Spleen (tissue), 13 donors: ENCODE measurements at places on chromosomes 3 and 15.

DNA sequence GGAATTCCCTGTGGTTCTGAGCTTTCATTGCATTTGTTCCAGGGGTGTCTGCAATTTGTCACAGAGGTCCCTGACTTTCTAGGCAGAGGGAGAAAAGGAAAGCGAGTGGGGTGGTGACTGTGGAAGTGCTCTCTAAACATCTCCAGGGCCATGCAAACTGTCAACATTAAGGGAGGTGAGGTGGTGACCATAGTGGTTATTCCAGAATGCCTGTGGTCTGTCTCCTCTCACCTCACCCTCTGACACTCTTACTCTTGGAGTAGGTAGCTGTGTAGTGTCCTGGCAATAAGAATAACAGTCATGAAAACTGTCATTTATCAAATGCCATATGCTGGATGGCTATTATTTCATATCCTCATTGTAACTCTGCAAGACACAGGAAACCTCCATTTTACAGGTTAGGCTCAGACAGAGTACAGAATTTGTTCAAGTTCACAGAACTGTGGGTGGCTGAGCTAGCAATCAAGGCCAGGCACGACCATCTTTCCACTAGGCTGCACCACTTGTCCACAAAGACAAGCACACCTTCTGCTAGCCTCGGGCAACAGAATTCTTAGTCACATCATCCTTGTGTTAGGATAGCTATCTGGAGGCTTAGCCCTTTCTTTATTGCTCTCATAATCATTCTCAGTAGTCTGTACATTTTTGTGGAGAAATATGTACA, 179.4 kb downstream of the CD47 start:
- DNase-seq = no peak

DNA sequence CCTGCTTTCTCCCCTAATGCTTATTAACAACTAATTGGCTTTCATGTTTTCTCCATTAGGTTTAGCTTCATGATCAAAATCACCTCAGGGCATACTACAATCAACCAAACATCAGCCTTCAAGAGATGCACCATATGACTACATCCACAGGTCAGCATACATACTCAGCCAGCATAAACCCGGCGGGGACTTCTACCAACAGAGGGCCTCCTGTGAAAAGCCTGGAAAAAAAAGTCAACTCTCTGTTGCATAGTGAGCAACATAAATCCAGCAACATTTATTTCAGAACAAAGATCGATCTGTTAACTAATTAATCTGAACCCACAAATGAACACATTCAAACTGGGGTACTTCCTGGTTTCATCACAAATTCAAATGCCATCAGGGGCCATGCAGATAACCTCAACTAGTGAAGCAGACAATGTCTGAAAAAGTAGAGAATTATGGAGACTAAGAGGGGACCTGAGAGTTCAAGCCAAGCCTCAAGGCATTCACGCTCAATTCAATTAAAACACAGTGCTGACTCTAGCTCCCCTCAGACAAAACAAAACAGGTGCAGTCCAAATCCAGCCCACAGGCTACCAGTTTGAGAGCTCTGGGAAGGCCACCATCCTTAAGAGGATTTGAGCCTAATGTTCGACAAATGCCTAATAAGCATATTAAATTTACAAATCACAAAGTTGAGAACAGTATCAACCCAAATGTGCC, 124.5 kb downstream of the MAGI1 start:
- DNase-seq = no peak

- no peak for DNase-seq
These were observed 83.9 kb downstream of the HHLA2 start for GRCh38 chr3:108380128-108380795.

- peak; percentile 55 for DNase-seq
These were observed 224.3 kb downstream of the SNRPN start for GRCh38 chr15:25178835-25179672.

- DNase-seq = no peak
These were observed 84.0 kb downstream of the DUT start for GRCh38 chr15:48415036-48415886.

DNA sequence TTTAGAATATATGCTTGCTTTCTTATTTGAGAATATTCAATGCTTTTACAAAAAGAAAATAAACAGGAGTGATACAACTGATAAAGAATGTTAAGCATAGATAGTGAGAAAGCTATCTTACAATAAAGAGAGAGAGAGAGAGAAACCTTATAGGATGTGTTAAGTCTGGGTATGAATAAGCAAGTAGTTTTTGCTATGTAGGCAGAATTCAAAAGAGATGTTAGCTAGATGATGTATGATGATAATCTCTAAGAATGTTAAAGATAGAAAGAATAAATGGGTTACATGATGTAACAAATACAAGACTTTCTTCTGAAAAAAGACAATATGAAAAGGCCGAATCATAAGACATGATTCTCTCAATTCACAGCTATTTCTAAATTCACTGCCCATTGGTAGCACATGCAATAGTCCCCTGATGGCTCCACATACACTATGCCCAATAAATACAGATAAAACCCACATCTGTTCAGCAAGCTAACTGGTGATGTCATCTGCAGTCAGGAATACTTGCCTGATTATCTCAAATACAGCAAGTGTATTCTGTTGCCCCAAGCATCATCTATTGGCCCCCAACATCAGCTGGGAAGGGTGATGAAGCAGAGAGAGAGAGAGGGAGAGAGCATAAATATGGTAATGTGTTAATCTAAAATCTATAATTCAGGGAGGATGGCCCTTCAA, 169.2 kb upstream of the LYSMD4 start:
- no peak for DNase-seq

DNA sequence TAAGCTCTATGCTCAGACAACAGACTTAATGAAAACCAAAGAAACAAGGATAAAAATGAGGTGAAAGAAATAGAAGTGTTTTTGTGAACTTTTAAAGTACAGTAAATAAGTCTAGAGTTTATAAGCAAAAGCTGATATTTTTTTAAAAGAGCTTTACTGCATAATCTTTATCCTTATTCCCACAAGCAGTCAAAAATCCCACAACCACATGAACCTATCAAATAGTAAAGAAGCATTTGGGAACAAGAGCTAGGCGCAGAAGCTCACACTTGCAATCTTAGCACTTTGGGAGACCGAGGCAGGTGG, 103.8 kb upstream of the TJP1 start:
- DNase-seq = no peak

DNA sequence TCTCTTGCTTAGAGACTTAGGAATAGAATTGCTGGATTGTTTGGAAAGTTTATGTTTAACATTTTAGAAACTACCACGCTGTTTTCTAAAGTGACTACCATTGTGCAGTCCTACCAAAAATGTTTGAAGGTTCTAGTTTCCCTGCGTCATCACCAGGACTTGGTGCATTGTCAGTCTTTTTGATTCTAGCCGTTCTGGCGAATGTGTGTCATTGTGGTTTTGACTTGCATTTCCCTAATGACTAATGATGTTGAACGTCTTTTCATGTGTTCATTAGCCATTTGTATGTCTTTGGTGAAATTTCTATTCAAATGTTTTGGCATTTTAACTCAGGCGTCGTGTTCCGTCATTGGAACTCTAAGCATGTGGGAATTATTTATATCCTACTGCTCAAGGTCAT, 58.0 kb downstream of the CHD2 start:
- no peak for DNase-seq

- DNase-seq = no peak
These were observed 15.8 kb downstream of the ILDR1 start for GRCh38 chr3:122006267-122006666.
